Mesendoderm (in vitro differentiated cells): ENCODE measurements at places on chromosomes 3 and 15.
A peak's percentile ranks its signal among the peaks of the same experiment; 100 is the strongest.

- no peak for DNase-seq
Observed at GRCh38 chr3:122937745-122938144, 89.8 kb downstream of the SEMA5B start.

DNA sequence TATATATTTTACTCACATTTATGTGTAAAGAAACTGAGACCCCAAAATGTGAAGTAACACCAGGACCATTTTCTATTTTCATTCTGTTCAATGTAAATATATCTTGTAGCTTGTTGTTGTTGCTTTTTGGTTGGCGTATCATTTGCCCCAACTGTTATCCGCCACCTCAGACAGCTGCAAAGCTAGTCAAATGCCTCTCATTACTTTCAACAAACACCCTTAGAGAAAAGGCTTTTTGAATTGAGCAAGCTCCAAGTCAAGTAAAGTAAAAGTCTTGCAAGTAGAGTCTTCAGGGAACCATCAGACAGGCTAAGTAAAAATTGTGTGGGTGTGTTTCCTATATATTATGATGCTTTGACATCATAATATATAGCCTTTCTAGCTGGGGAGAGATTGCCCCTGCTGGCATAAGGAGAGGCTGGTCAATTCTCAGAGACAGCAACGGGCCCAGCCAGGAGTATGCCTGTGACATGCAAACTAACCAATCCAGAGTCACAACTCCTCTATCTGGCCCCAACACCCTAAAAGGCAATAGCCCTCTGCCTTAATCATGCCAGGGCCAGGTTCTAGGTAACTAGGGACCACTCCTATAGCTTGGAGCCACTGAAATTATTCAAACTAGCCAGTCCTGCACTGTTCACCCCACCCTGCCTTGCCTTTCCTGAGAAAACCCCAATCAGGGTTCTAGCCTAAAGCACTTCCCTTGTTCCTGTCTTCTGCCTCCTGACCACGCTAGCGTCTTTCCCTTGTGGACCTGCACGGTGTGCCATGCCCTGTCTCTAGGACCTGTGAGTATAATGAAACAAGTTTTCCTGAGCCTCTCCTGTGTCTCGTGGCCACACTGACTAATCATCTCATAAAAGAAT, 75.6 kb downstream of the RAD18 start:
- DNase-seq = no peak

DNA sequence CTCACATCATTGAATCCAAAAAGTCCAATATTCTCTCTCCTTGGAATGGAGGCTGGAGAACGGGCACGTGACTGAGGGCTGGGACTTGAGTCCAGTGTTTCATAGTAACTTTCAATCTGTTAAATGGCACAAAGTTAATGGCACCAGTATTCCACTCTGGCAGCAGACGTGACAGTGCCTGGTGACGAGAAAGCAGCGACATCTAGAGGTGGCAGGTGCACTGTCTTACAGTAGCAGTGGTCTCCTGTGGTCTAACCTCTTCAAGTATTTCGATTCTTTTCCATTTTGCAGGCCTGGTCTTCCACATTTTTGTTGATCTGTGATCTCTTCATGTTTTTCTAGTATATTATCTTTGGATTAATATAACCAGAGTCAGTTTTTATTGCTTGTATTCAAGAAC, 107.1 kb downstream of the OXSM start:
- DNase-seq = peak; percentile 79

DNA sequence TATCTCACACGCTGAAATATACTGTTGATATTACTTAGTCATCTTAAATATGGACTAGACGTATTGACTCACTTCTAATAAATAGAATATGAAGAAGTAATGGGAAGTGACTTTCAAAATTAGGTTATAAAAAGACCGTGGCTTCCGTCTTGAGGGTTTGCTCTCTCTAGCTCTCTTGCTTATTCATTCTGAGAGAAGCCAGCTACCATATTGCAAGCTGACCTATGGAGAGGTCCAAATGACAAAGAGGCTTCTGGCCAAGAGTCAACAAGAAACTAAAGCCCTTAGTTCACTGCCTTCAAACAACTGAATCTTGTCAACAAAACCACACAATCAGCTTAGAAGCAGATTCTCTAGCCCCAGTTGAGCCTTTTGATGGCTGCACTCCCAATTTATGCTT, 46.1 kb downstream of the SLC9C1 start:
- DNase-seq = no peak

GRCh38 chr3:156304406-156304805, 184.0 kb downstream of the KCNAB1 start:
- DNase-seq = no peak

DNA sequence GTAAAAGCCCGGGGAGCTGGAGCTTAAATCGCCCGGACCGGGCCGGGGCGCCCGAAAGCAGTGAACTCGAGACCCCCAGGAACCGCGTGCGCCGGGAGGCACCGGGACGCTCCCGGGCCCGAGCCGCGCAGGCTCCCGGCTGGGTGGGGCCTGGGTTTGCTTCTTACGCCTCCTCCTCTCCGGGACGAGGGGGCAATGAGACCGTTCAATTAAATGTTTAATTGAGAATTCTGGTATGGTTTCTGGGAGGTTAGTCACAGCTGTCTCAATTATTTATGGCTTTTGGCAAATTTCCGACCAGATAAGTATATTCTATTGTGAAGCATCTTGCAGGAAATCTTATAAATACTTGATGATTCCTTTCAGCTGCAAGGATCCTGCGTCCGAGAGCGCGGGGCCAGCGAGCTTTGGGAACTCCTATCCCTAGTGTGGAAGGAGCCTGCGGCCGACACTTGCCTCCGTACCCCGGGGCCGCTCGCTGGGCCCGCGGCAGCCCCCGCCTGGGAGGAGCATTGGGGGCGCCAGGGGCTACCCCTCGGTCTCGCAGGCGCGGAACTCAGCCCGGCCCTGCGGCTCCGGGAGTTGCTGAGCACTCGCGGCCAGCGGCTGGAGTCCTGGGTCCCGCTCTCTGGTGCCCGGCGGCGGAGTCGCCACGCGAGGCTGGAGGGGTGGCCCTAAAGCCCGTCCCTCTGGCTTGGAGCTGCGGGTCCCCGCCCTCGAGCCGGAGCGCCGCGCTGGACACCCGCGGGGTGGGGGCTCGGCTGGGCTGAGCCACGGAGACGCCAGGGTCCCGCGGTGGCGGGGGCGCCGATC, 10.3 kb downstream of the ISL2 start:
- peak; percentile 54 for DNase-seq

DNA sequence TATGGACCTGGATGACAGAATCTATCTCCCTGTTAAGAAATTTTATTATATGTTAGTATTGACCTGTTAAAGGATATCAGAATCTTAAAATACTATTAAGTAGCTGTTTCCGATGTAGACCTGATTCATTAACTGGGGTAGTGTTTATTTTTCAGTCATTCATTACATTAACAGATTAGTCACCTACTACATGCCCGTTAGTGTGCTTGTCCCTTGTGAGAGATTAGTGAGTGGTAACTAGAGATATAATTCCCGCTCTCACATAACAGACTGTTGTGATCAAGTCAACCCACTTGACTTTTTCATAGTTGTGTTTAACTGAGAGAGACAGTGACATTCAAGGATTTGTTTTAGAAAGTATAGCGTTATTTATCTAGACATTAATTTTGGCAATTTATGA, 166.8 kb downstream of the TCF12 start:
- DNase-seq = no peak

DNA sequence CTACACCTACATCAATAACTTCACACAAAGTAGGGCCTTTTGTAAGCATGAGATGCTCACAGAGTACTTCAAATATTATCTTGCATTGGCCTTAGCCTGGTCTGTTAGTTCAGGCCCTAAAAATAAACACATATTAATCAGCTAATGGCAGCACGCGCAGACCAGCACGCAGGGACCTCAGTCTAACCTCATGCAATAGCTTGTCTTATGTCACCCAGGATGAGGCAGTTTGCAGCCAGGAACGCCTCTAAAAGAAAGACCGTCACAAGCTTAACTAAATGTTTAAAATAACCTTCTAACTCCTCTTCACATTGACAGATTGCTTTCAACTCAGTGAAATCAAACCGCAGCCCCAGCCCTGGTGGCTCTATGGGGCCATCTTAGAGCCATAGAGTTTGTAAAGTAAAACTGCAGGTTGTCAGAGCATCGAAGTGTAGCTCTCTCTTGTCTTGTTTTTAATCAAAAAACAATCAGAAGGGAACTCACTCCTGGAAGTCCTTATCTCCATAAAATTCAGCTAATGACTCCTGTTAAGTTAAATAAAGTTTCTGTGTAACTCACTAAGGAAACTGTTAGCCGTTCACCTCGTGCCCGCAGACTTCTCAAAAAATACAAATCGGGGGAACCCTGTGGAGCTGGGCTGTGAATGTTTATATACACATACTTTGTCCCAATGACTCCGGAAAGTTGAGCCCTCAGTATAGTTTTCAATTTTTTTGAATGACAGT, 212.6 kb downstream of the CDIN1 start:
- no peak for DNase-seq

DNA sequence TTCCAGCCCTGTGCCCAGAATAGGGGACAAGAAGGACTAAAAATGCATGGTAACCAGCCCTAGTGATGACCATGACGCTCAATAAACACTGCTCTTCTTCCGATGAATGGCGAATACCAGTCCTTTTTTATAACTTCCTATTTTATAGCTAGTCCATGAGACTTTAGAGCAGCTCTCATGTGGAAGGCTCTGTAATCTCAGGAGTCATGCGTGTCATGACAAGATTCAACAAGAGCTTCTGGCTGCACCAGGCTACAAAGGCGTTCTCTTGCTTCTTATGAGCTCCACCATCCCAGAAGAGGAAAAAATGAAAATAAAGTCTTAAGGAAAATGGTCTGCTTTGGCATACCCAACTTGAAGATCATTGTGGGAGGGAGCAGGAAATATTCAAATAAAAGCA, 141.0 kb downstream of the TMCO5A start:
- DNase-seq = no peak

DNA sequence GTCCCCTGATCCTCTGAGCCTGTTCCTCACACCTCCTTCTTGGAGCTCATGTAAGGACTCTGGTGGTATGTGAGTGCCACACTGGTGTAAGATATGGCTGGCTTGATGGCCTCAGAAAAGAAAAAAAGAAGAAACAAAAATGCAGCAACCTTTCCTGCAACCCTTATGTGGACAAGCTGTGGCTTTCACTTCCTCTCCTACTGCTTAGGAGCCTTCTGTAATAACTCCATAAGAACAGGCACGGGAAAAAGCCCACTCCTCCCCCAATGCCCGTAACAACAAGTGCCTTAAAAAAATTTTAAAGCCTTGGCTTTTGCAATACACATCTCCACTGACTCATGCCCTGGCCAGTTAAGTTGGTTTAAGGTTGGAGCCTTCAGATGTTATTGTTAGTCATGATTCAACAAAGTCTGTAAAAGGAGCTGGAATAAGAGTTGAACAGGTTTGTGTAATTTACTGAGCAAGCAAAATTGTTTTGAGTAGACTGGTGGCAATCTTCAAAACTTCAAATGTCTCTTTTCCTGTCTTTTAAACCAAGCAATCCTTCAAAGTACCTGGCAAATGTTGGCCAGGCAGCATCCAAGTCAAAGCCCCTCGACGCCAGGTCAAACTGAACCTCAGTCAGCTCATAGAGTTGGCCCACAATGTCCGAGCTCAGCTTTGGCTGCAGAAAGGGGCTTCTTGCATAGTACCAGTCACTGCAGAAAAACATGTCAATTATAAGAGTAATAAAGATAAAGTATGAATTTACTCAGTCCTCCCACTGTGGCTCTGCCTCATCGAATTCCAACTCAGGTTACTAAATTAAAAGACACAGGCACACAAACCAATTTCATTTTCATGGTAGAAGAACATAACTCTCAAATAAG, 22.9 kb downstream of the FYCO1 start:
- DNase-seq = no peak

DNA sequence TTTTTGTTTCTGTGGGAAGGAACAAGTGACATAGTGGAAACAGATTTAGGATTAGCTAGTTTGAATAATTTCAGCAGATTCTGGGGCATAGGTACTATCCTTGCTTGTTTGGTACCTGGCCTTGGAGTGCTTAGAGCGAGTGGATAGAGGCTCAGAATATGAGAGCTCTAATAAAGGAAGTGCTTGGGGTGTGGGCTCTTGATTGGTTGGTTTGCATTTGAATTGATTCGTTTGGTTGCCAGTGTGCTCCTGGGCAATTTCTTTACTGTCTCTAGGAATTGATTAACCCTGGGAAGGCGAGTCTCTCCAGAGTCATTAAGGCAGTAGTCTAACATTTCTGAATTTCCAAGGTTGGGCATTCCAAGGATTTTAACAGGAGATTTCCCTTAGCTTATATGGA, 98.0 kb downstream of the DTWD1 start:
- DNase-seq = no peak

DNA sequence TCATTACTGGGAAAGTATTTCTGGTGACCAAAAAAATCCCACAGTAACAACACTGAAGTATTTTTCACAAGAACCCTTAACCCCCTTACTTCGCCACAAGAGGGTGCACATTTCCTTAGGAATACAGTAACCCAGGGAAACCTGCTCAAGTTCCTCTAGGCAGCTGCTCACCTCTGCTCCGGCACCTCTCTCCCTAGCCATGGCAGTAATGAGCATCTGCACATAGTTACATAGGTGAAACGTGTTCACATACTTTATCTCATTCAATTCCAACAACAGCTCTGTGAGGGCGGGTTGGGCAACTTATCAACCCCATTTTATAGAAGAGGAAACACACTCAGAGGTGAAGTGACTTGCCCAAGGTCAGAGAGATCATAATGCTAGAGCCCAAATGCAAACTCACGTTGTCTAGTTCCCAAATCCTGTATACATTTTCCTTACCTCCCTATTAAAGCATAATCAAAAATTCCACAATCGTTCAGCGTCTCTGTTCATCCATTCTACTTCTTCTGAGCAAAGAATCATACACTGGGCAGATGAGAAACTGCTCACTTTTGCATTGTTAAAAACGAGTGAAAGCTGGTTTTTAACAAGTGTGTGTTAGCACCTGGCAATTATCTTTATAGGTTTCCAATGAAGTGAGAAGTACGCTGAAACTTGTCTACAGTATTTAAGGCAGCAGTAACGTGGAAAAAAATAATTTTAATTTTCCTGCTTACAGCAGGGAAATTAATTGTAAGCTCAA, 90.7 kb downstream of the IGF2BP2 start:
- peak; percentile 92 for DNase-seq

GRCh38 chr15:95432878-95433405, 897.6 kb upstream of the NR2F2 start:
- DNase-seq = no peak

GRCh38 chr3:115321400-115321805, 174.3 kb upstream of the ZBTB20 start:
- DNase-seq = peak; percentile 49

DNA sequence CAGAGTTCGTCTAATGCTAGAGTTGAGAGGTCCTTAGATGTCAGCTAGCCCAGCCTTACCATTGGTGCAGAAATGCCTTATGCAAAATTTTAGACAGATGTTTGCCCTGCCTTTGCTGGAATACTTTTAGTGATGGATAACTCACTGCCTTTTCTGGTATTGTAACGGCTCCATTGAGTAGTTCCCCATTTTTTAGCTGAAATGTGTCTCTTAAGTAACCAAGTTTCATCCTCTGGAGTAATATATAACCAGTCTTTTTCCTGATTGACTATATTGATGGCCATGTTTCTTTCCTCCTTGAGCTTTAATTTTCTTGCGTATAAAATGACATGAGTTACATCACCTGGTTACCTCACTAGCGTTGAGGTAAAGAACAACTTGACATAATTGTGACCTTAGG, 45.0 kb downstream of the SNRK start:
- no peak for DNase-seq
